Stimulated activated CD4-positive, alpha-beta T cell treated with anti-CD3 and anti-CD28 coated beads, Interleukin-15, amount 100 ng/mL, for 1 hour (primary cell): ENCODE measurements at places on chromosomes 13 and 19.

DNA sequence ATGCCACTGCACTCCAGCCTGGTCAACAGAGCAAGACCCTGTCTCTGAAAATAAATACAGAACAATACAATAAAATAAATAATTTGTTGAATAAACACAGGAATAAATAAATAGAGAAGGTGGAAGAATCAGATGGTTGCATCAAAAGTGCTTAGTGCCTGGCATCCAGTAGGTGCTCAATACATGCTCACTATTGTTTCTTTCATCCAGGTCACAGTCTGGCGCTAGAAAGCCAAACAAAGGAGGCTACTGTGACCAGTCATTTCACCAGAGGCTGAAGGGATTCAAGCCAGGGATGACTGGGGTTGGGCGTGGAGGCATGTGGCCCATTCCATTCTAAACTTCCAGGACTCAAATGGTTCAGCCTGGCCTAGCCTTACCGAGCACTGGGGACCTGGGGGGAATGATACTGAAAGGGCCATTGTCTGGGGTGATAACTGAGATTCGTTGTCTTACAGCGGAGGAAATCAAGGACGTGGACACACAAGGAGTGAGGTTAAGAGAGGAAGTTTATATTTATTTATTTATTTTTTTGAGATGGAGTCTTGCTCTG lies 3.6 kb upstream of the NDUFB7 start:
- no peak for DNase-seq

DNA sequence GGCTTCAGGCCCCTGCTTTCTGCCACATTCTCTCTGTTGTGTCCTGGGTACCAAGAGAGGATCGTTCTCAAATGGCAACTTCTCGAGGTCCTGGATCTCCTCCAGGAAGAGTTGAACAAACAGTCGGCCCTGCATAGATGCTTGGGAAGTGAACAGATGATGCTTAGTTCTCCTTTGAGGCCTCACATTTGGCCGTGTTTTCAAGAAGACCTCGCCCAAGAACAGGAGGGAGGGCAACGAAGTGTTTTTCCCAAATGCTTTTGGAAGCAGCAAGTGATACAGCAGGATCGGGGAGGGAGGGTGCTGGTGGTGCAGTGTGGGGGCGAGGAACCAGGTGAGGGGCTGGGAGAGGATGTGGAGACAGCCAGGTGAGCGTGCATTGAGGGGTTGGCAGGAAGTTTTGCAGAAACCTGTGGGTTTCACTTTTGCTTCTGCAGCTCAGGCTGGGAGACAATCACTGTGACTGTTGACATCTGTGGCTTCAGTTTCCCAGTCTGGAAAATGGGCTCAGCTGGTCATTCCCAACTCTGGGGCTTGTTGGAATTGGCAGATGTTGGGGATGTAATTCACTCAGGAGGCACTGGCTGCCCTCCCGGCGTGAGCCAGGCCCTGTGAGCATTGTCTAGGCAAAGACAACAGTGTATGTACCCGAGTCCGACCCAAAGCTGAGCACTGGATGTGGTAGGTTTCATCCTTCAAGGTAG lies 21.6 kb downstream of the MAST3 start:
- no peak for DNase-seq

- DNase-seq = no peak
Observed at GRCh38 chr19:35293808-35294207, 1.8 kb downstream of the MAG start.

DNA sequence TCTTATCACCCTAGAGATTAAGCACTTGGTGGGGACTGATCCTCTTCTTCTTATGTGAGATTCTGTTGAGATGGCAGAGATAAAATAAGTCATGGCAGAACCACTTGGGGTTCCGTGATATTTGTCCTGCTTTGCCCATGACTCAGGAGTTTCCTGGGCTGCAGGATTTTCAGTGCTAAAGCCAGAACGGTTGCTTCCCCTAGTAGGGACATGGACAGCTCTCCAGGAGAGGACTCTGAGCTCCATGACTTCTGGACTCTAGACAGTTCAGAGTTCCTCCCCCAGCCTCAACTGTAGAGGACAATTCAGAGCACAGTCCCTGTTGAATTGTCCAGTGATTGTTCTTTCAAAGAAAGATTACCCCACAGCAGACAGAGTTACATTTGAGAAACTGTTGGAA lies 98.8 kb downstream of the OLFM4 start:
- DNase-seq = no peak

DNA sequence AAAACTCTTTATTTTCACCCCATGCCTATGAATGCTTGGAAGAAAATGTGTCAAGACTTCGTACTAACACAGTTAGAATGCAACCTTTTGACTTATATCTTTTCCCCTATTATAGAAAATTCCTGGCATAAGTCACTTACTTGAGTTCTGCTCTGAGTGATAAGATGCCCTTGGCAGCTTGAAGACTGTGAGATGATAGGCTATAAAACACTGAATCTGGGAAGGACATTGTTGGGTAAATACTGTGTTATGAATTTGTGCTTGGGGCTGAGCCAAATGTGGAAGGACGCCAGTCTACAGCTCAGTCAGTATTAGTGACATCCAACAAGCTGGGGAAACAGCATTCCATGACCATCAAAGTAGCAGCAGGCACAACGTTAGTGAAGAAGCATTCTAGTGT lies 368.0 kb upstream of the SGCG start:
- DNase-seq = no peak

DNA sequence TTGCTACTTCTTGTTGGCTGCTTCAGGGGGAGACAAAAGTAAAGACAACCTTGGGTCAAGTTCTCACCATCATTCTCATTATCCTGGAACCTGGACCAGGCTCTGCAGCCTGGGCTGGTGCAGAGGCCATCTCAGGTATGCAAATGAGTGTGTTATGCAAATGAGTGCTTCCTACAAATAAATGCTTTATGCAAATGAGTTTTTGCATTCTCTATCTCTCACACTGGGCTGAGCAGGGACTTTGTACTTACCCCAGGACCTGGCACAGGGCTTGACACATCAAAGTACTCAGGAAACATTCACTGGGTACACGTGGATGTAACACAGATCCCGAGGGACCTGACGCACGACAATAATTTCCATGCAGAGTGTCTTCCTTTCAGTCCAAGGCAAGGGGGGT lies 103.0 kb downstream of the DNAJC15 start:
- no peak for DNase-seq

GRCh38 chr19:33509774-33510173 lies 11.8 kb downstream of the PEPD start:
- no peak for DNase-seq

DNA sequence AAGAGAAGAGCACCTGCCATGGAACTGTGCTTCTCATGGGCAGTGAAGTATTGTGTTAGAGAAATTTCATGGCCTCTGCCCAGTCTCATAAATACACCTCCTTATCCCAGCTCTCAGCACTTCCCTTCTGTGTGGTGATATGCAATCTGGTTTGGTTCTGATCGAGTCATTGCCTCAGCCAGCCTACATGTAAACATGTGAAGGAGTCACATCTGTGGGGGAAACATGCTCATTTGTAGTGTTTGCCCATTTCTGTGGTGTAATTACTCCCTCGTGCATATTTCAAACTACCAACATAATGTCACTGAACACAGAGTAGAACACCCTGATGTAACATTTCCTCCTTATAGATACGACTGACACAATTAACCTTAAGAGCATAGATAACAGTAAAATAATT lies 183.0 kb downstream of the DCT start:
- DNase-seq = no peak

- DNase-seq = no peak
Observed at GRCh38 chr19:14516048-14516534, 2.1 kb downstream of the DNAJB1 start.

DNA sequence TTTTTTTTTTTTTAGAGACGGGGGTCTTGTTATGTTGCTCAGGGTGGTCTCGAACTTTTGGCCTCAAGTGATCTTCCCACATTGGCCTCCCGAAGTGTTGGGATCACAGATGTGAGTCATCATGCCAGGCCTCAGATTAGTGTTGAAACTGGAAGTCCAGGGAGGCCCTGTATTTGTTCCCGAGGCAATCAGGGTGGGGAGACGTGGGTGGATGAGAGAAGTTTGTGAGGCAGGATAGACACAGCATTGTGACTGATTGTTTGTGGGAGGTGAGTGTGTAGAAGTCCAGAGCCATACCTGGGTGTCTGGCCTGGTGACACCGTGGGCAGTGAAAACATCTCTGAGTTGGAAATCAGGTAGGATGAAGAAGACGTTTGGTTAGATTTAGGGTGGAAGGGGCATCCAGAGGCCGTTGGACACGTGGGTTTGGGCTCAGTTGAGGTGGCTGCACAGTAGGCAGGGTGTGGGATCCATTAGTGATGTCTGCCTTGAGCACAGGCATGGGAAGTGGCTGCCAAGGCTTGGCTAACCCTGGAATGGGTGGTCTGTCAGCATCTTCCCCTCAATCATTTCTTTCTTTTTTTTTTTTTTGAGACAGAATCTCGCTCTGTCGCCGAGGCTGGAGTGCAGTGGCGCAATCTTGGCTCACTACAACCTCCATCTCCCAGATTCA lies 12.4 kb downstream of the RTN2 start:
- DNase-seq = no peak

DNA sequence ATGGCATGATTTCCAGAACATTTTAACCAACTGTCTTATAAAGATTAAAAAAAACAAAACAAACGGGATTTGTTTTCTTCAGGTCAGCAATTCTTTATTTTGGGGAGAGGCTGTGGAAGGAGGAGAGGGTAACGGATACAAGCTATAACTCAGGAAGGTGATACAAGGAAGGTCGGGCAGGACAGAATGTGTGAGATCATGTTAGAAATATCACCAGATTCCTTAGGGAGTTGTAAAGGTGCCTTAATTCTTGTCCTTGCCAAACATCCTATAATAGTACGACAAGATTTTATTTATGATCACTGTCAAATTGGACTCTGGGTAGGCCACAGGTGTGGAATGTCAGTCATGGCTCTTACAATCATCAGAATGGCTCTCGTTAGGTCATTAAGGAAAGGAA lies 503.1 kb downstream of the DIAPH3 start:
- DNase-seq = no peak

GRCh38 chr13:114264886-114265611 lies 16.4 kb upstream of the UPF3A start:
- no peak for DNase-seq

- DNase-seq = no peak
Observed at GRCh38 chr19:10113964-10114650, 2.6 kb downstream of the P2RY11 start.

DNA sequence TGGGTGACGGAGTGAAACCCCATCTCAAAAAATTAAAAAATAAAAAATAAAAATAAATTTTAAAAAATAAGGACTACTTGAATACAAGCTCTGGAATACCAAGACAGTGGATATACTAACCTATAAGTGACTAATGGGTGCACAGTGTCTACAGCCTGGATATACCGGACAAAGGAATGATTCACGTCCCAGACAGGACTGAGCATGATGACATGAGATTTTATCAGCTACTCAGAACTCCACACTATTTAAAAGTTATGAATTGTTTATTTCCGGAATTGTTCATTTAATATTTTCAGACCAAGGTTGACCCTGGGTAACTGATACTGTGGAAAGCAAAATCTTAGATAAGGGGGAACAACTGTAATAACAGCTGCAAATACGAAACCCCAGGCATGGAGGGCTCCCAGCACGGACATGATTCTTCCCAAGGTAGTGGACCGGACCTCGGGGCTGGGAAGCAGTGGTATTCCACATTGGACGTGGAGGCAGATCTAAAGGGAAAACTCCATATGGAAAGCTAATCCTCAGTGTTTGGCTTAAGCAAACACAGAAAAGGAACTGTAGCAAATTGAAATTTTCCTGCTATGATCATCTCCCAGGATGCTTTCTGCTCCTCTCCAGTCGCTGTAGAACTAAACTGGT lies 102.6 kb upstream of the TSHZ3 start:
- no peak for DNase-seq

DNA sequence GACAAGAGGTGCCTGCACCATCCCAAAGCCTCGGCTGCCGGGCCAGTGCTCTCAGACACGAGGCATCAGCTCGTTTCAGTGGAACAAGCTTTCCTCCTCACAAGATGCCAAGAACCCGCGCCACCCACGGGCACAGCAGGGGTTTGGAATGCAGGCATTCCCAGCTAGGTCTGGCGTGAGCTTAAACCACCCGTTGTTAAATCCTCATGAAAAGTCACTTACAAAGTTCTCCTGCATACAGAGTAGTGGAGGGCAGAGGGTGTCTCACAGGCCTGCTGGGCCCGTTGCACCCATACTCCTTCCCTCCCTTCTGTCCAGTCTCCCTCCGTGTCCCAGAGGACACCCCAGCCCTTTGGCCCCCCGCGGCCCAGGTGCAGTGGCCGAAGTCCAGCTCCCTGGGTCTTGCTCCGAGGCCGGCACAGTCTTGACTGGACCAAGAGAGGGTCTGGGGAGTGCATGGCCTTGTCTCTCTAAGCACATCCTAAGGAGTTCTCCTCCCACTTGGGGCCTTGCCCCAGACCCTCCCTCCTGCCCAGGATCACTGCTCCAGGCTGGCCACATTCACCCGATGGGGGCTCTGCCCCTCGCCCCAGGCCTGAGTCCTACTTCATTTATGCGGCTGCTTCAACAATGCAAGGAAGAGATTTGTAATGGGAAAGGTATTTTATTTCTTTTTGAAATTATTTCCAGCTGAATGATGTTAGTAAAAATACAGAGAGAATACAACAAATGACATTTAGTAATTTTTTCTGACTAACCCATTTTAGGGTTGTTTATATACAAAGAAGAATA lies 35.2 kb upstream of the GRTP1 start:
- DNase-seq = no peak

DNA sequence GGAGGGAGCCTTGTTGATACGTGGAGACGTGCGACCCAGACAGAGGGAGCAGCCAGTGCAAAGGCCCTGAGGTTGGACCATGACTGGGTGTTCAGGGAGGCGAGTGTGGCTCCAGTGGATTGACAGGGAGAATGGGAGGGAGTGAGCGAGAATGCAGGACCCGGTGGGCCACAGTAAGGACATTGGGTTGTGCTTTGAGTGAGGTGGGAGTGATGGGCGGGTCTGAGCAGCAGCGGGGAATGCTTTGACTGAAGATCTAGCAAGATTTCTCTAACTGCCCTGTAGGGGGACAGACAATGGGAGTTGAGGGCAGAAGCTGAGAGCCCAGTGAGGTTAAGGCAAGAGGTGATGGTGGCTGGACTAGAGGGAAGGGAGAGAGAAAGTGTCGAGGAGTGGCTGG lies 7.7 kb upstream of the NANOS2 start:
- DNase-seq = no peak

DNA sequence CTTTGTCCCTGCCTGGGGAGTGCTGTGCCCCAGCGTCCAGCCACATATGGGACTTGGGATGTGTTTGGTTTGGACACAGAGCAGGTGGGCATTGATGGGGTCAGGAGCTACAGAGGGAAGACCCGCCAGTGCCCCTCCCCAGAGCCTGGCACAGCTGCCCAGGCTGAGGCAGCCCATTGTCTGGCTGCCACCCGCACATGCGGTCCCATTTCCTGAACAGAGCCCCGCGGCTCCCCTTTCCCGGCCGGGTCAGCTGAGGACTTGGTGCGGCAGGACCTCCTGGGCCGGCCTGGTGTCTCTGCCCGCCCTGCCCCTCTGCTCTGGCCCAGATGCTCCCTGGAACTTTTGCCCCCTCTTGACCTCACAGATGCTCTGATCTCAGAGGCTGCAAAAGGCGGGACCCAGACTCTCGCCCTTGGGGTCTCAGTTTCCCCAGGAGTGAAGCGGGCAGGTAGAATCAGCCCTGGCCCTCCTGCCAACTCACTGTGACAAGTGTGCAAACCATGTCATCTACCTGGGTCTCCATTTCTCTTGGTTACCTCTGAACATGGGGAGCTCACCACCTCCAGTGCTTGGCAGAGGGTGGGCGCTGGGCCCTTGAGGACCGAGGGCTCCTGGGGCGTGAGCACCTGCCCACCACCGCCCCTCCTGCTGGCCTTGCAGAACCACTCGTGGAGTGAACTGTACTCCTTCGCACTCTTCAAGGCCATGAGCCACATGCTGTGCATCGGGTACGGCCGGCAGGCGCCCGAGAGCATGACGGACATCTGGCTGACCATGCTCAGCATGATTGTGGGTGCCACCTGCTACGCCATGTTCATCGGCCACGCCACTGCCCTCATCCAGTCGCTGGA lies 17.8 kb downstream of the HCN2 start:
- no peak for DNase-seq
